ENCODE measurements at places on chromosomes 16 and 17.

DNA sequence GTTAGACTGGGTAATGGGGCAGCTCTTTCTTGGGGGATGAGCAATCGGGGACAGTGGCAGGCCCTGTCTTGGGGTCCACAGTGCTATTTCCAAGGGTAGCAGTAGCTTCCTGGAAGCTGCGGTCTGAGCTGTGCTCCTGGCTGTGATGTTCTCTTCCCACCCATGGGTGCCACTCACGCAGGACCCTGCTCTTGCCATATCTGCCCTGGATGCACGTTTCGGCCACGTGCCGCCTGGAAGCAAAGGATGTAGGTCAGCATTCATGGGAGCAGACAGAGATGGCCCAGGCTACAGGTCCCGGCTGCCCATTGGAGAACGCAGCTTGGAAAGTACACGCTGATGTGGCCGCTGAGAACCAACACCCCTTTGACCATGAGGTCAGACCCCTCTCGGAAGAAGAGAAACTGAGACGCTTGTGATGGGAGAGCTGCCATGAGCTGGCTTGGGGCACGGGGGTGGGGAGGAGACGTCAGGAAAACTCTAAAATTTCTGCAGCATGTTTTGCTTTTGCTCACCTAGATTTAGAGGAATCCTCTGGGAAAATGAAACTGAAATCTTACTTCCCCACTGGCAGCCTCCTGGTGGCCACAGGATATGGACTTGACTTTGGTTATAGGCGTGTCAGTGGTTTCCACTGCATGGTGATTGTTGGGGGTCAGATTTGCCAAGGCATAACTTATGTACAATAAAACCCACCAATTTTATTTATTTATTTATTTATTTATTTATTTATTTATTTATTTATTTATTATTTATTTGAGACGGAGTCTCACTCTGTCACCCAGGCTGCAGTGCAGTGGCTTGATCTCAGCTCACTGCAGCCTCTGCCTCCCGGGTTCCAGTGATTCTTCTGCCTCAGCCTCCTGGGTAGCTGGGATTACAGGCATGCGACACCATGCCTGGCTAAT lies 36.2 kb upstream of the IRF8 start:
- DNase-seq: no peak

DNA sequence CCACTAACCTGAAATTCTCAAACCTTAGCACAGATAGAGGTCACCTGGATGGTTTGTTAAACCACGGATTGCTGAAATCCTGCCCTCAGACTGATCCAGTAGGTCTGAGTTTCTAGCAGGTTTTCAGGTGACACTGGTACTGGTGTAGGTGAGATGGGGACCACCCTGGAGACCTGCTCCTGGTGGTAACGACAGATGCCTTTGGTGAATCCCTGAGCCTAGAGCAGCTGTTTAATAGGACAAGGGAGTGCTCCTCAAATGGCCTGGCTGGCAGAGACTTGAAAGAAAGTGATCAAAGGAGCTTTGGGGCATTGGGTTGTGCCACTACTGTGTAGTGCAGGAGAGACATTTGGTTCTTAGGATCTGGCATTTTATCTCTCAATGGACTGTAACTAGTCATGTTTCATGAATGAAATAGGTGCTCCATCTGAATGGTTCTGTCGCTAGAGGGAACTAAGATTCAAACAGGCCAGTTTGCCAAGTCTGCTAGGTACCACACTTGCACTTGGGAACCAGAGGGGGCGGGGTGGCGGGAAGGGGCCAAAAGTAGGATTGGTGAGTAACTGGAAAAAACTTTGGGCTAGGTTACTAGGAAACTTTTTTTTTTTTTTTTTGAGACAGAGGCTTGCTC lies 2.9 kb upstream of the IFI35 start:
- no peak for DNase-seq

DNA sequence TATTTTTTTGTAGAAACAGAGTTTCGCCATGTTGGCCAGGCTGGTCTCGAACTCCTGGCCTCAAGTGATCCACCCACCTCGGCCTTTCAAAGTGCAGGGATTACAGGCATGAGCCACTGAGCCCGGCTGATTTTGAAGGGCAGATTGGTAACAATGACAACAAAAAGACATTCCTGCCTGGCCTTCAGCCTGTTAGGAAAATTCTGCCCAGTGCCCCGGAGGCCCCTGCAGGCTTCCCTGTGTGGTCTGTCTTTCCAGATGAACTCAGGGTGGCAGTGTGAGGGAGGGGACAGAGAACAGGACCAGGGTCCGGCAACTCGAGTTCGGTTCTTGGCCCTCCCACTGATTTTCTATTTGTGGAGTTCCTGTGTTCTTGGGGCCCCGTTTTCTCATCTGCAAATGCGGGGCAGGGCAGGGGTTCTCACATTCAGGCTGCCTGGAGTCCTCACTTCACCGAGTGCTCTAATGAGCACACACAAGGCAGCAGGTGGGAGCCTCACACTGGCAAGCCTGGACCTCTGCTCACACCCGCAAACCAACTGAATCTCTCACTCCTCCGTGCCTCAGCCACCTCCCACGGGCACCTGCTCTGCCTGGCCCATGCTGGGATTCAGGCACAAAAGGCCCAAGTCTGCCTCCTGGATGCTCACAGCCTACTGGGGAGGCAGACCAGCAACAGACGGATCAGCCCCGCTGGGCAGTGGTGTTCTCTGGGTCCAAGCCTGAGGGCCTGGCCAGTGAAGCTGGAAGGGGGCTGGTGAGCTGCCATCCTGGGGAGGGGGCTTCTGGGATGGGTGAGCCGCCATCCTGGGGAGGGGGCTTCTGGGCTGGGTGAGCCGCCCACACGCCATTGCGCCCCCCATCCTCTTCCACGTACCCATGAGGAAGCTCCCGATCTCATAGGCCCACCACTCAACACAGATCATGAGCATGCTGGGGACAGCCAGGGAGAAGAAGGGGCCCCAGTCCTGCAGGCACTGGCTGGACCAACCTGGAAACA lies 10.3 kb downstream of the SLC47A2 start:
- DNase-seq: no peak

DNA sequence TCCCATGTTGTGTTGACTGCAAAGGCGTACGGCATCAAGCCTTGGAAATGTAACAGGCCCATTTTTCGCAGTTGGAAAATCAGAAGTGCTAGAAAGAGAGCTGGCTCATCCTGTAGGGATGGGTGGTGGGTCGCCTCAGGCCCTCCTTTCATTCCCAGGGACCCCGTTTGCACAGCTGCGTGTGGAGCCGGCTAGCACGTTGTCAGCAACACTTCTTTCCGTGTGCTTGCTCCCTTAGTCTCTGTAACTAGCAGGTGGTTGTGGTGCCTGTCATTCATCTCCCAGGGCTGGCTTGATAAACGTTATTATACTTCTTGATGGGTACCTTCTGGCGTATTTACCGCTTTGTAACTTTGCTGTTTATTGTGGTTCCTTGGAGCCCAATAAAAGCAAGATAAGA lies 239.0 kb upstream of the CACNG5 start:
- DNase-seq: no peak

DNA sequence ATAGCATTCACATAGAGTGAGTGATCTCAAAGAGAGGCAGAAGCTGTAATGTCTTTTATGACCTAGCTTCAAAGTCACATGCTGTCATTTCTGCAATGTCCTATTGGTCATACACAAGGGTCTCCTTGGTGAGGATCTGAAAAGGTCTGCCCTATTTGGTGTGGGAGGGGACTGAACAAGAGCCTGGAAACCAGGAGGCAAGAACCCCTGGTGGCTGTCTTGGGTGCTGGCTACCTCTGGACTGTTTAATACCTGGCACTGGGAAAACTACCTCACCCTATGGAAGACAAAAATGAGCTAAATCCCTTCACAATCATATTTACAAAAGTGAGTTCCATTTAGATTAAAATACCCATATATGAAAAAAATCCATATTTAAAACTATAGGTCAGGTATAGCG lies 9.0 kb downstream of the KCTD13 start:
- no peak for DNase-seq

GRCh38 chr16:57531253-57531575 lies 5.2 kb downstream of the CCDC102A start:
- no peak for DNase-seq

- DNase-seq: no peak
Observed at GRCh38 chr17:81095383-81095762, 60.4 kb downstream of the BAIAP2 start.

DNA sequence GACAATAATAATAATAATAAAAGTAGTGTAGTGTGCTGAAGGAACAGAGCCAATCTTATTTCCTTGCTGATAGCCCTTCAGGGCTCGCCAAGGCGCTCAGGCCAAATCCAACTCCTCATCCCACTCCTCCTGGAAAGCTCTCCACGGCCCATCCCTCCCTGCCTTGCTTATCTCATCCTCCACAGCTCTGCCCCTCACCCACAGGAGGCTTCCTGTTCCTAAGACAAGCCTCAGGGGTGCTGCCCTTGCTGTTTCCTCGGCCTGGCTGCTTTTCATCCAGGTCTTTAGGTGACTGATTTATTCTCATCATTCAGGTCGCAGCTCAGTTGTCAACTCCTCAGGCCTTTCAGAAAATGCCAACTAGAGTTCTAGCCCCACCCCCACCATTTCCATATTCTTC lies 11.2 kb downstream of the GTF3C1 start:
- DNase-seq: no peak
